Mesenchymal stem cell (in vitro differentiated cells and primary cell): ENCODE measurements at places on chromosomes 5 and 9.
A peak's percentile ranks its signal among the peaks of the same experiment; 100 is the strongest.

GRCh38 chr9:15299374-15299939 is 7.6 kb downstream of the TTC39B start:
- DNase-seq = no peak

GRCh38 chr5:15993919-15994318 is 185.7 kb downstream of the MARCHF11 start:
- peak; percentile 22 for DNase-seq

DNA sequence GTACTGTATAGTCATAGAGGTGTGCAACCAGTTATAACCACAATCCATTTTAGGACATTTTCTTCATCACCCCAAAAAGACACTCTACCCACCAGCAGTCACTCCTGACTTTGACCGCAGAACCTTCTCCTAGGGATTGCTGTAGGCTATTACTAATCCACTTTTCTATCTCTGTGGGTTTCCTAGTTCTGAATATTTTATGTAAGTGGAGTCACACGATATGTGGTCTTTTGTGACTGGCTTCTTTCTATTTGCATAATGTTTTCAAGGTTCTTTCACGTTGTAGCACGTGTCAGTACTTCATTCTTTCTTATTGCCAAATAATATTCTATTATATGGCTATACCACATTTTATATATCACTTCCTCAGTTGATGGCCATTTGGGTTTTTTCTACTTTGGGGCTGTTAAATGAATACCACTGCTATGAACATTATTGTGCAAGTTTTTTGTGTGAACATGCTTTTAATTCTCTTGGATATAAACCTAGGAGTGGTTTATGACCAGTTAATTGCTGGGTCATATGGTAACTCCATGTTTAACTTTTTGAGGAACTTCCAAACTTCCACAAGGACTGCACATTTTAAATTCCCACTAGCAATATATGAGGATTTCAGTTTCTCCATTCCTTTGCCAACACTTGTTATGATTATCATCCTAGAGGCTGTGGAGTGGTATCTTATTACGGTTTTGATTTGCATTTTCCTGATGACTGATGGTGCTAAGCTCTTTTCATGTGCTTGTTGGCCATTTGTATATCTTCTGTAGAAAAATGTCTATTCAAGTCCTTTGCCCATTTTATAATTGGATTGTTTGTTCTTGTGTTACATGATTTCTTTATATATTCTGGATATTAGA is 37.8 kb downstream of the MRRF start:
- no peak for DNase-seq

DNA sequence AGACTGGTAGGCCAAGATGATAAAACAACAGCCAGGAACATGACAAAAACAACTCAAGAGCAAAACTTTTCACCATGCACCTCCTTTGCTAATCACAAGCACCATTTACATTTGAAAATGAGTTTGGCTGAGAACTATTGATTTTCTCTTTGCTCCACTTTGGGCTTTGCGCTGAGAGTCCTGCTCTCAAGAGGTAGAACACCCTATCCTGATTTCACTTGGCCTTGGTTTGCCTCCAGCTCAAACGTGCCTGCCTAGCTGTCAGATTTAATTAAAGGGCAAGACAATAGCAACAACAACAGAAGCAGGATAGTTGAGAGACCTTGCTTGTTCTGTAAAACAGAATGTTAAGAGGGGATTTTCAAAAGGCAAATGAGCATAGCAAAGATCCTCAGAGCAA is 128.2 kb upstream of the ASTN2 start:
- no peak for DNase-seq

GRCh38 chr5:44364097-44364496 is 25.1 kb downstream of the FGF10 start:
- no peak for DNase-seq
